ENCODE measurements at places on chromosomes 12 and 14.

DNA sequence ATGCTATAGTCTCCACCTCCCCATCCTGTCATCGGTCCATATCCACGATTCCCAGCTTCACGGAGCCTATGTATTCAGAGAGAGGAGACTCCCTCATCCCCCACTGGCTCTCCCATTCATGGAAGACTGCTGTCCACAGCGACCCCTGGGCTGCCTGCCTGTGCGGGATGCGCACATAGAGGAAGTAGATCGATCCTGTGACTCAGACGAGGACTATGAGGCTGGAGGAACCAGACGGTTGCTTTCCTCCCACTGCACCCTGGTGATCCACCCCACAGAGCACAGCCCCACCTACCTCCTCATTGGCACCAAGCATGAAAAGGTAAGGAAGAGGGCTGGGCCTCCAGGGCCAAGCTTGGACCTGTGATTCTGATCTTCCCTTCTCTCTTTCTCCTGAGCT is 24.4 kb downstream of the PIGH start:
- DNase-seq = no peak

DNA sequence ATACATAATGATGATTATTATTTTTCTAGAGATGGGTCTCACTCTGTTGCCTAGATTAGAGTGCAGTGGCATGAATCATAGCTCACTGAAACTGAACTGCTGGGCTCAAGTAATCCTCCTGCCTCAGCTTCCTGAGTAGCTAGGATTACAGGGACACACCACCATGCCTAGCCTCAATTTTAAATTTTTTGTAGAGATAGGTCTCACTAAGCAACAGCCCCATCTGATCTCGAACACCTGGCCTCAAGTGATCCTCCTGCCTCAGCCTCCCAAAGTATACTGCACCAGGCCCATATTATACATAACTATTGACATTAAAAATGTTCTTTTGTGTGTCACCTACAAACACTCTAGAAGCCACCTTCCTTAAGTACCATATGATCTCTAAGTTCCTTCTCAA is 3.4 kb downstream of the TXNRD1 start:
- no peak for DNase-seq

GRCh38 chr12:104064842-104065427 is 604 bp downstream of the HCFC2 start:
- no peak for DNase-seq

- no peak for DNase-seq
Measured at GRCh38 chr14:81348061-81348460, 52.1 kb downstream of the STON2 start.

DNA sequence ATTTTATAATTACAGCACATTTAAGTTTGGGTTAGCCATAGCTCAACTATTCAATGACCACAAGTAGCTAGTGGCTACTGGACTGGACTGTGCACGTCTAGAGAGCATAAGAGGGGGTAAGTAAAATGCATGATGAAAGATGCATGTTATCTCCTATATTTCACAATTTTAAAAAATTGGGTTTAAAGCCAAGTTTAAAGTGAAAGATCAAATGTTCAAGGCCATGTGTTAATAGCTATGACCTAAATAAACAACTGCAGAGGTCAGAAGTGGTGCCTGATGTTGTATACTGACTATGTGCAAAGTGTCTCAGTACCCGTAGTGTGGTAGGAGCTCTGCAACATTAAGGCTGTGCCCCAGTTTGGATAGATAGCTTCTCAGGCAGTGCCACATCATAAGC is 48.2 kb downstream of the BMP4 start:
- DNase-seq = no peak

DNA sequence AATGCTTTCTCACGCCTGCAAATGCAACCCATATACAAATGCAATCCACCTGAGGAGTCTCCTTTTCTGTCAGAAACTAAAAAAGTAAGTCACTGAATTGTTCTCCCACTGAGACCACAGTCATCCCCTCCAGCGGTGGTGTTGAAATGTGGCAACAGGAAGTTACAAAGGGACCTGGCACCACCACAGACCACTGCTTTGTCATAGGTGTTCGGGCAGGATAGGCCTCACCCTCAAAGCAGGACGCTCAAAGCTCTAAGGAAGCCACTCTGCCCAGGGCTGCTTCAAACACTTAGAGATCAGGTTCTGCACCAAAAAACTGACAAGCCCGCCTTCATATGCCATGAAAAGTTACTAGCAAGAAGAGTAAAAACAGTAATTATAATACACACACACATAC is 11.3 kb downstream of the PHLDA1 start:
- no peak for DNase-seq

GRCh38 chr12:21336656-21337055 is 1.9 kb upstream of the SLCO1A2 start:
- no peak for DNase-seq

- DNase-seq = no peak
Measured at GRCh38 chr12:19410211-19410610, 29.1 kb upstream of the AEBP2 start.

- peak; percentile 68 for DNase-seq
Measured at GRCh38 chr12:96986883-96987523, 79.9 kb downstream of the NEDD1 start.

DNA sequence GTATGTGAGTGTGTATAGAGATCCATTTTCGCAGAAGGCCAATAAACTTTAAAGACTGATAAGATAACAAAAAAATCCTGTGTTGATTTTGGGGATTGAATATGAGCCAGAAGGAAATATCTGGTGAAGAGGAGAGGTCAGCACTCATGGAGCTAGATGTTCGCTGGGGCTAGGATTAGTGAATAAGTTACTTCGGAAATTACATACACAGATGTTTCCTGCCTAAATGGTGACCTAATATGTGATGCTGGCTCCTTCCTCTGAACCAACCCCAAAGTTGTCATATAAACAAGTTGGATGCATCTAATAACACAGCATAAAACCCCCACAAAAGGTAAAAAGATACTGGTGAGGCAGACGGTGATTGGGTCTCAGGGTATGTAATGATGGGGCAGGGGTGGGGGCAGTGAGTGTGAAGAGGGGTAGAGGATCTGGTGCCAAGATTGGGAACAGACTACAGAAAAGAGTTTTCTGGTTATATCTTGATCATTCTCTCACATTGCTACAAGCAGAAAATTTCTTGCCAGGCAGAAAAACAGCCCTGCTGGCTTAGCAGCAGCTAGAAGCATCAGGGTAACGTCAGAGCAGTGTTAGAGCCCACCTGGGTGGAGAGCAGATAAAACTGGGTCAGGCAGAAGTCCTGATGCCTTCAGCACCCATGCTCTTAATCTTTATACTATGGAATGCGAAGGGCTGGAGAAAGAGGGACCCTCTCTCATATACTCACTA is 140.4 kb upstream of the GZMB start:
- DNase-seq = no peak

- DNase-seq = no peak
Measured at GRCh38 chr12:124829008-124829707, 34.5 kb downstream of the SCARB1 start.

- no peak for DNase-seq
Measured at GRCh38 chr14:68550338-68550715, 242.5 kb downstream of the ZFP36L1 start.

DNA sequence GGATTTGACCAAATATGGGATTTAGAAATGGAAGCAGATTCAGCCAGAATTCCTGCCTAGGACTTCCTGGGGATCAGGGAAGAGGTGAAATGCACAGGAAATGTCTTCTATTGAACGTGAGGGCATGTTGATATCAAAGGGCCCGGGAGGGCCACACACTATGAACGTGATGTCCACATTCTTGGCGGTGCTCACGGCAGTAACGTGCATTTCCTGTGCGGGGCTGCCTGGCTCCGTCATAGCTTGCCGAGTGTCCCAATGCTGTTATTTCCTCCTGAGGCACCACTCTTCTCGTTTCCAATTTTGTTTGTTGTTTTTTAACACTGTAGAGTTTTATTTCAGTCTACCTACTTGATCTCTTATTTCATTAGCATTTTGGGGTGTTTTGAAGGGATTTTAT is 67.3 kb downstream of the ZNF664 start:
- DNase-seq = no peak

GRCh38 chr12:130484221-130484620 is 146.5 kb downstream of the PIWIL1 start:
- no peak for DNase-seq

DNA sequence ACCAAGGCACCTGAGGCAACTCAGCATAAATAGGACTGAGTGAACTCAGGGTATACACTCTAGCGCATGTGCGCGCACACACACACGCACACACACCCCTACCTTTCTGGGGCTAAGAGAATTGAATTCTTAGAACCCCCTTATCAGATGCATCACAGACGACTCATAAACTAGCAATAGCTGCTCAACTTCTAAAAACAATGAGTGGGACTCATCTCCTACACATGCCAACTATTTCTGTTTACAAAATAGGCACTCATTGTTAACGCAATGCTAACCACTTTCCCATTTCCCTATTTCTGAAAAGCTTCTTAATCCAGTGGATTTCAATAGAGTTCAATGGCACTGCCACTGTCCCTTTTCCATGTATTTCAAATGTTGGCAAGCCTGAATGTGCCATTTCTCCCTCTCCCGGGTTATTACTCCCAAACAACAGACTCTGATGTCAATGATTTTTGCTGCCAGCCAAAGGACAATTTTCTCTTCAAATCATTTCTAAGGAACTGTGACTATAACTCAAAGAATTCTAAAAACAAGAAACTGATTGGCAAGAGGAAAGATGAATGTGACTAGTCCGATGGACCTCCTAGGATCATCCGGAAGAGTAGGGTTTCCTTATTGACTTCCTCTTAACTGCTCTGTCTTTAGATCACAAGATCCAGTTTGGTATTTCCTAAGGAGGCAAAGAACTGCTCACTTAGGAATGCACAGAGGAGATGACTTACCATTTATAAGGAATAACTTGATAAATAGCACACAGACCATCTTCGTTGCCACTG is 48.8 kb downstream of the SLC38A1 start:
- no peak for DNase-seq

- peak; percentile 80 for DNase-seq
Measured at GRCh38 chr14:99549684-99550083, 54.3 kb downstream of the CCDC85C start.

GRCh38 chr12:104288635-104289274 is 14.8 kb upstream of the EID3 start:
- peak; percentile 81 for DNase-seq

DNA sequence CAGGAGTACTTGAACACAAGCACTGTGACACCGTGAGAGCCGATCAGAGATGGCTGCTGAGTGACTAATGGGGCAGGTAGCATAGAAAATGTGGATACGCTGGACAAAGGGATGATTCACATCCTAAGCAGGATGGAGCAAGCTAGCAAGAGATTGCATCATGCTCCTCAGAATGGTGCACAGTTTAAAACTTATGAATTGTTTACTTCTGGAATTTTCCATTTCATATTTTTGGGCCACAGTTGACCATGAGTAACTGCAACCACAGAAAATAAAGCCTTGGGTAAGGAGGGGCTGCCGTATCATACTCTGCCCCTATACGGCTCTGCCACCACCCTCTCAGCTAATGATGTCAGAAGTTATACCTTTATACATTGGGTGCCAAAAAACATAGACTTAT is 23.3 kb upstream of the MARK3 start:
- no peak for DNase-seq

GRCh38 chr14:101118233-101118632 is 214.7 kb upstream of the RTL1 start:
- DNase-seq = no peak

DNA sequence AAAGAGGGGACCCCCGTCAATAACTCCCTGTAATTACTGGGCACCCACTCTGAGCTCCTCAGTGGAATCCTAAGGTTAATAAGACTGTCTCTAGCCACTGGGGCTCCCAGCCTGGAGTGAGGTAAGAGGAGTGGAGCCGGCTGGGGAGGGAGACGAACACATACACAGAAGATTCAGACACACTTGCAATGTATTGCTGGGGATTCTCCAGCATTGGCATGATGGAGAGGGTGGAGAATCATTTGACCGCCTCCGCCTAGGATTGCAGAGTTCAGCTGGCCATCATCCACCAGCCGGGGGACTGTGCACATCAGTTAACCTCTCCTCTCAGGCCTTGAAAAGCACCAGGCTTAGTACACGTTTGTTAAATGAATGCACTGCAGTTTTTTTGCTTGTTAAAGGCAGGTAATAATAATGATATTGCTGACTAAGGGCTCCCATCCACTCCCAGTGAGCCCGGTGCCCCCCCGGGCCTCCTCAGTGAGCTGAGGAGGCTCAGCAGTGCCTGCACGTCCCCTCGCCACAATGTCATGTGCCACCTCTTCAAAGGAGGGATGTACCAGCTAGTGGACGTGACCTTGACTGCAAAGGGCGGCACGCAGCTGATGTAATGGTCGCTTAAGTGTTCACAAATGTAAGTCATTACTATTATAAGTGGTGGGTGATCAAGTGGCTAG is 20.3 kb upstream of the FAIM2 start:
- DNase-seq = no peak

GRCh38 chr14:74148705-74149104 is 63.9 kb downstream of the LIN52 start:
- DNase-seq = no peak

DNA sequence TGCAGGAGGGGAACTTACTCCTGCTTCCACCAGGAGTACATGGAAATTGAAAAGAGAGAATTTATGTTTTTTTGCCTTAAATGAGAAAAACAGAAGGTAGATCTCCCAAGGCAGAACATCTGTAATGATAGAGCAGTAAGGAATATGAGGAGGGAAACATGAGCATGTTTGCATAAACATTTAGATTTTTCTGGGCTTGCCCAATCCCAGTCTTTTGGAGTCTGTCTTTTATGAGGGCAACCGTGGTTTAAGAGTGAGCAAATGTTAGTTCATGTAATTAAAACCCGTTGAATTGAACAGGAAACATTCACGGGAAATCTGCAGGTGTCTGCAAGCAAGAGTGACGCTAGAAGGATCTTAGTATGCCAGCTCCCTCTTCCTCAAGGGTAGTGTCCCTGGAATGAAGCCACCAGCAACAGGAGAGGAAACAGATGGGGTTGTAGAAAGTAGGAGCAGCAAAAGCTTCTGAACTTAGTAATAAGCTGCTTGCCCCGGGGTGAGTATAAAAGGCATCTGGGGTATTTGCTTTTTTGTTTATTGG is 79.3 kb downstream of the ARF6 start:
- DNase-seq = peak; percentile 32

GRCh38 chr14:51023964-51024363 is 70.9 kb downstream of the TRIM9 start:
- DNase-seq = no peak

DNA sequence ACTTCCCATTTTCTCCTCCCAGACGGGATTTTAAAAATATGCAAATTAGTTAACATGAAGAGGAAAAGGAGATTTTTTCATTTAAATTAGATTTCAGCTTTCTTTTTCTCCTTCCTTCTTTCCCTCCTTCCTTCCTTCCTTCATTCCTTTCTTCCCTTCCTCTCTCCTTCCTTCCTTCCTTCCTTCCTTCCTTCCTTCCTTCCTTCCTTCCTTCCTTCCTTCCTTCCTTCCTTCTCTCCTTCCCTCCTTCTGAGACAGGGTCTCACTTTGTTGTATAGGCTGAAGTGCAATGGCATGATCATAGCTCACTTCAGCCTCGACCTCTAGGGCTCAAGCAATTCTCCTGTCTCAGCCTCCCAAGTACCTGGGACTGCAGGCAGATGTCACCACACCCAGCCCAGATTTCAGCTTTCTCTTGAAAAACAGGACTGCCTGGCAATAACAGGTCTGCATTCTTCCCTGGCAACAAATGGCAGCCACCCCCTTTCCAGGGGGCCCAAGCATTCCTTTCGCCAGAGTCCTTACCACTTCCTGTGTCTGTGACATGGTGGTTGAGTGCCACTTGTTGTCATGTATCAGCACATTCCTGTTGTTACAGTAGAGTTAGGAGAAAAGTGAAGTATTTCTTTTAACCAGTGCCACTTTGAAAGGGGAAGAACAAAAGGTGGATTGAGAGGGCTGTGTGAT is 119.1 kb downstream of the PTPN11 start:
- no peak for DNase-seq

Measured in COR-L47 (cell line).